ENCODE measurements at places on chromosomes 5 and 9.

- DNase-seq: no peak
These were observed 1.9 kb upstream of the RACK1 start for GRCh38 chr5:181245427-181246275.

- no peak for DNase-seq
These were observed 254.2 kb upstream of the SLC24A2 start for GRCh38 chr9:20043035-20043434.

DNA sequence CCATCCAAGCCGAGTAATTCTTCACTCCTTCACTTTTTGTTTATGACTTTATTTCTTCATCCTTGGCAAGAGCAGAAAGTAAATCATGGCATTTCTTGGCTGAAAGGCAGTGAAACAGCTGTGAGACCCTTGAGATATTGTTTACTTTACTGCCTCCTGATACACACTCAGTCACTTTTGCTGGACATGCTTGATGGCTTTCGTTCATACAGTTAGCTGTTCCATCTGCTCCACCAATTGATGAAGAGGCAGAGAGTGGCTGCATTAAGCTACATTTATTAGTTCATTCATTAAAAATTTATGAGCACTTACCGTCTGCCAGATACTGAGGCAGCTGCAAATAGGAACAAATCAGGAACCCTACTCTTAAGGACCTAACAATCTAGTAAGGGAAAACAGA, 184.4 kb upstream of the OR13F1 start:
- DNase-seq: no peak

DNA sequence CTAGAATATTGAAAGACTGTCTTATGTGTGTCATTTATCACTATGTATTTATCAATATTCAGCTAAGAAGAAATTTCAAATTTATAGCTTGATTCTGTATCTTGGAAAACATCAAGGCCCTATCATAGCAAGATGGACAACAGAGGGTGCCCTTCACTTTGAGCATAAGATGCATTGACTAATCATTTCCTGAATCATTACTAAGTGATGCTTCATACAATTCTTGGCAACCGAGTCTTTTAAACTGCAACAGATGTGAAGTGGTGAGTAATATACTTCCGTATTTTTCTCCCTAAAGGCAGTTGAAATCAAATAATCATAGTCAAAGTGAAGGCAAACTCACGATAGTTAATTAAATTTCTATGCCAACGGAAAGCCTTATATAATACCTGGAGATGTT, 318.6 kb upstream of the RGMB start:
- DNase-seq: no peak

DNA sequence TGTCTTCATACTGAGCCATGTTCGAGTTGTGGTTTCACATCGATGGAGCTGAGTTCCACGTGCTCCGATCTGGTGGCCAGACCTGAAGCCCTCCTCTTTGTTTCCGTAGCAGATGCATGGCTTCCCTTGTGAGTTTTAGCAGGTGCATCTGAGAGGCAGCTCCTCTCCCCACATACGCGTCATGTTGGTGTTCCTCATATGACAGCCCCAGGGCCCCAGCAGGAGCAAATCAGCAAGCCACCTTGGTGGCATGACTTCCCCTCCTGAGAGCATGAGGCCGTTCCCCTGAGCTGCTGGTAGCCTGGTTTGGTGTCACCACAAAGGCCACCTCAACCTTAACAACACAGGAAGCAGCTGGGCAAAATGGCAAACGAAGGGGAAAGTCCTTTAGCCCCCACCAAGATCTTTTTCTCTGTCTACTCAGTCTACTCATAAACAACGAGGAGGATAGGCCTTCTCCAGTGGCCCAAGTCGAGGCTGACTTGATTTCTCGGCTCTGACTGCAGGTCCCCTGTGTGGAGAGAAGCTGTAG, 5.9 kb downstream of the CYFIP2 start:
- peak; percentile 69 for DNase-seq

GRCh38 chr9:82524407-82524806, 535.8 kb downstream of the SPATA31D1 start:
- no peak for DNase-seq

GRCh38 chr9:88216126-88216995, 78.1 kb upstream of the SPATA31C2 start:
- DNase-seq: no peak

GRCh38 chr5:6412811-6413210, 34.5 kb upstream of the MED10 start:
- no peak for DNase-seq

- DNase-seq: no peak
These were observed 169.7 kb downstream of the GOLPH3 start for GRCh38 chr5:32004404-32004803.

DNA sequence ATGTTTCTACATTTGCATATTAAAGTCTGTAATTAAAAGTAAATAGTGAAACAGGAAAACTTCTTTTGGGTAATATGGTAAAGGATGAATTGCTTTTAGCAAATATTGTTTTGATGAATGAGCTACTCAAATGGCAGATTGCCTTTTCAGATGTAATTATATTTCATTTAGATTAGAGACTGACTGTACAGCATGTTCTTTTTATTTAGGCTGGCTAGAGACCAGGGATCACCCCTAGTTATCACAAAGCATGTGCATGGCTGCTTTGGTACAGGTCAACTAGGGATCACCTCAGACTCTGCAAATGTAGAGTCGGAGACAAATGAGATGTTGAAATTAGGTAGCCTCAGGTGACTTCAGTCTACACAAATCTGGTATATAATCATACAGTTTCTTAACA, 214.9 kb upstream of the SEMA6A start:
- no peak for DNase-seq

DNA sequence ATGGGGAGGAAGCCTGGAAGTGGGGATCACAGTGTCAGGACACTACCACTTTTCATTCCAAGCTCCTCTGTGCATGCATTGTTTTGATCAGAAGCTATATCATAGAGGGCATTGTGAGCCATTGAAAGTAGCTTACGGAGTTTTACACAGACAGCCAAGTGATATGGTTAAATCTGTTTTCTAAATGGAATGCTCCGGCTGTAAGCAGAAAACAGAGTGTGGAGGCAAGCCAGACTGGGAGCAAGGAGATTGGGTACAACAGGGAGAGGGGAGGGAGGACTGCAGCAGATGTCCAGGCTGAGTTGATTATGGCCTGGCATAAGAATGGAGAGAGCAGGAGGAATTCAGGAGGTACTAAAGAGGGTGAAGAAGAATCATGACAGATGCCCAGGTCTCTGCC, 15.5 kb upstream of the SOWAHA start:
- no peak for DNase-seq

- no peak for DNase-seq
These were observed 822.7 kb upstream of the DMAC1 start for GRCh38 chr9:8622222-8622802.

DNA sequence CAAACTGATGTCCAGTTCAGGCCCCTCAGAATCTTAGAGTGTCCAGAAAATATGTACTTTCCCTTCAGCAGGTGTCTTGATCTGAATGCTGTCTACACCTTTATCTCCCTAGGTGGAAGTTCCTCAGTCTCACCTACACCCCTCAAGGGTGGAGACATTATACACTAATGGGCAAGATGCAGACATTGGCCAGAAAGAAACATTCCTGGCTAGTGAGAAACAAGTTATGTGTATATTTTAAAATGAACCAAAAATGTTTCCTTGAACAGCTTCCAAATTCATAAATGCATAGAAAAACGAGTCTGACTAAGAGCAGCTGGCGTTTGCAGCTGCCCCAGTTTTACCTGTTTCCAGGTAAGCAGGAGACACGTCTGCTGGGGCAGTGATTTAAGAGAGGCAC, 140.5 kb upstream of the IRX4 start:
- DNase-seq: no peak

- no peak for DNase-seq
These were observed 86.6 kb upstream of the ANKH start for GRCh38 chr5:14958188-14958587.

- no peak for DNase-seq
These were observed 722.8 kb upstream of the GRAMD2B start for GRCh38 chr5:125700380-125700861.

- no peak for DNase-seq
These were observed 45.0 kb downstream of the SLC6A7 start for GRCh38 chr5:150234576-150235499.

DNA sequence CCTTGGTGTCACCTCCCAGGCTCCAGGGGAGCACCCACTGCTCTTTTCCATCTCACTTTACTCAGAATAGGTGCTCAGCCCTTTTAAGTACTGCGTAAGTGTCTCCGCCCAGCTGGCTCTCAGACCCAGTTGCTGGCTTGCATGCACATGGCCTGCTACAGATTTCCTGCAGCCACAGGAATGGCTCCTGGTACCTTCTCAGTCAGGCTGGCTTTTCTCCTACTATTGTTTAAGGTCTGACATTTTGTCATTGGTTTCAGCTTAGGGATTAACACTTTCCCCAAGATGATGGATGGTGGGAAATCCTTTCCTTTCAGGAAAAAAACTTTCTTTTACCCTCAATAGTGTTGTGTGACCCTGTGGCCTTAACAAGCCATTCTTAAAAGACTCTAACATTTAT, 1652.3 kb upstream of the WWC1 start:
- no peak for DNase-seq

DNA sequence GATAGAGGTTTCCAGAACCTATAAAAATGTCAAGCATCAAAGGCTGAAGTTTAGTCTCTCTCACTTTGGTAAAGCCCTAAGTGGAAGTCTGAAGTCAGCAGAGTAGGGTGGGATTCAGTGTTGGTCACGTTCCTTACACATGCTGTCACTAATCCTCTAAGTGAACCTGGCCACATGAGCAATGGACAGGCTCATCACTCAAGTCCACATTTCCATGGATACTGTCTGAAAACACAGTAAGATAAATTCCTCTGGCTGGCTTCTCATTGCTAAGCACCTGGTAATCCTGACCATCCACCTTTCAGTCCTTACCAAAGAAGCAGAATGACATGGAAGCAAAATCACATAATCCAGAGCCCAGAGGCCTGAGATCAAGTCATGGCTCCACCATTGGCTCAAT, 43.8 kb downstream of the GNA14 start:
- DNase-seq: no peak

GRCh38 chr9:84894859-84895258, 225.3 kb downstream of the NTRK2 start:
- DNase-seq: no peak

- DNase-seq: no peak
These were observed 97.7 kb downstream of the GHR start for GRCh38 chr5:42520957-42521356.

DNA sequence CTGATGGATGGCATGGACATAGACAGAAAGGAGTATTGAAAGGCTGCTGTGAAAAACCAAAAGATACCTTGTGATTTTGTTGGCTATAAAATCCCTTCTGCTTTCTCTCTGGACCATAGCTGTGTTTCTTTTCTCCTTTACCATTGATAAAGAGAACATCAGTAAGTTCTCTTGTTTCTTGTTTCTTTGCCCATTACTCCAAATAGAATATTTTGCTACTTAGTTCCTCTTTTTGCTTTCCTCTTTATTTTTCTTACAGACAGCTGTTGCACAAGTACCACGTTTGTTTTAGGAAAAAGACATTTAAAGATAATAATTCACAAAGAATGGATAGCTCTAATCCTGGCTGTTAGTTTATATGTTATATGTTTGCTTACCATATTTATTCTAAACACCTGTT, 1129.2 kb downstream of the DTWD2 start:
- no peak for DNase-seq

GRCh38 chr5:126600631-126601511, at the start of gene PHAX:
Gene PHAX (plus strand): TSS chr5:126600947. CDS start chr5:126600963, 16 bp downstream.
- peak; percentile 65 for DNase-seq

DNA sequence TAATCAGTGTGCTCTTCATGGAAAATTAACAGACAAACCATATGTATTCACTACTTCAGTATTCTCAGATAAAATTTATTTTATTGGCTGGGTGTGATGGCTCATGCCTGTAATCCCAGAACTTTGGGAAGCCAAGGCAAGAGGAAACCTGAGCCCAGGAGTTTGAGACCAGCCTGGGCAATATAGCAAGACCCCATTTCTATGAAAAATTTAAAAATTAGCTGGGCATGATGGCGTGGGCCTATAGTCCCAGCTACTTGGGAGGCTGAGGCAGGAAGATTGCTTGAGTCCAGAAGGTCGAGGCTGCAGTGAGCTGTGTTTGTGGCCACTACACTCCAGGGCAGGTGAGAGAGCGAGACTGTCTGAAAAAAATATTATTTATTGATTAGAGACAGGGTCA, 23.4 kb upstream of the CREBRF start:
- no peak for DNase-seq

GRCh38 chr5:175092691-175093090, 351.3 kb downstream of the DRD1 start:
- DNase-seq: no peak

DNA sequence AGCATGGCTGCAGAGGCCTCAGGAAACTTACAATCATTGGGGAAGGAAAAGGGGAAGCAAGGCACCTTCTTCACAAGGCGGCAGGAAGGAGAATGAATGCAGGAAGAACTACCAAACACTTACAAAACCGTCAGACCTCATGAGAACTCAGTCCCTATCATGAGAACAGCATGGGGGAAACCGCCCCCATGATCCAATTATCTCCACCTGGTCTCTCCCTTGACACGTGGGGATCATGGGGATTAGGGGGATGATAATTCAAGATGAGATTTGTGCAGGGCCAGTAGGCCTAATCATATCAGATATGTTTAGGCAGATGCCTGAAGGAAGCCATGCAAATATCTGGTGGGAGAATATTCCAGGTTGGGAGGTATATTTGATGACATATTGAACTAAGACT, 1176.4 kb upstream of the CDH18 start:
- DNase-seq: no peak

GRCh38 chr9:5529683-5530221, 19.4 kb downstream of the PDCD1LG2 start:
- DNase-seq: no peak

- DNase-seq: no peak
These were observed 76.7 kb downstream of the ARSB start for GRCh38 chr5:78908173-78909061.

GRCh38 chr9:95970317-95970716, 94.8 kb downstream of the ERCC6L2 start:
- DNase-seq: no peak

GRCh38 chr5:124790301-124790894, 44.0 kb upstream of the ZNF608 start:
- DNase-seq: no peak

DNA sequence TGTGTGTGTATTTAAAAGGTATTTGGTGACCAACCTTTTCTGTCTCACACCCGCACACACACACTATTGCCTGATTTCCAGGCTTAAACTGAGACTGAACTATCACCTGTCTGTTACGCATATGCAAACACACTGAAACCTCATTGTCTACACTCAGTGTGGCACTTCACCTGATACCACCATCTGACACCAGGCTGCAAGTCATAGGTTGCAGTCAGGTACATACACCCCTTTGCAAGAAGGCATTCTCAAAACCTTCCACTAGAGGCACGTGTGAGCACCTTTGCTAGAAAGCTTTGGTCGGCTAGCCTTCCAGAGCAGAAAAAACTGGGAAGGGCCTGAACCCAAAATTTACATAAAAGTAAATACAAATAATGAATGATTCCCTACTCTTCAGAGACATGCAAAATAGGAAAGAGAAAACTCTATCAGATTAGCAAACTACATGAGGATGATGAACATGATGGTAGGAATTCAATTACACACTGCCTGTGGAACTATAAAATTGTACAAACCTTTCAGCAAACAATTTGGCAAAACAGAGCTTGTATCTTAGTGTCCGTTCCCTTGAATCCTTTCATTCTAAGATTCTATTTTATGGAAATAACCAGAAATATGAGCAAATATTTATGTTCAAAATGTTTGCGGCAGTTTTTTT, 5.9 kb upstream of the FOXD1 start:
- no peak for DNase-seq

GRCh38 chr9:13868336-13868735, 445.6 kb downstream of the NFIB start:
- no peak for DNase-seq

Data from stimulated activated CD8-positive, alpha-beta memory T cell treated with anti-CD3 and anti-CD28 coated beads, Interleukin-12 subunit alpha, Interleukin-12 subunit beta, amount 100 ng/mL, for 4 hours (primary cell).